ENCODE measurements at places on chromosomes 16 and 17.

DNA sequence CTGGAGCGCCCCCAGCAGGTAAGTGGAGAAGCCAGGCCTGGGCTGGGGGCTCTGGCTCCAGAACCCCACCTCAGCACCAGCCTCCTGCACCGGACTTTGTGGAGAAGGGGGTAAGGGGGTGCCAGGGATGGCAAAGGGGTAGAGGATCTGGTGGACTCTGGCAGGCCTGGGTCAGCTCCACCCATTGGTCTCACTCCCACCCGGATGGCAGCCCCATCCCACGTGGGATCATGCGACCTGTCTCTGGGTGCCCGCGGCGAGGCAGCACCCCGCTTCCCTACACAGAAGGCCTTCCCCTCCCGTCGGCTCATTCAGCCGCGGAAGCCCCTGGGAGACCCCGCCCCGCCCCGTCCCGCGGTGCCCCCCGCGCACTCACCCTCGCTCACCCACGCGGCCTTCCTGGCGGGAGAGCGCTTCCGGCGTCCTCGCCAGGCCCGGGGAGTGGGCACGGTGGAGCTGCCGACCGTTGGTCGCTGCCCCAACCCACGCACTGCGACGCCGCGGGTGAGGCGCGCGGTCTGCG, 498 bp upstream of the PLEKHG4 start:
- DNase-seq = no peak

DNA sequence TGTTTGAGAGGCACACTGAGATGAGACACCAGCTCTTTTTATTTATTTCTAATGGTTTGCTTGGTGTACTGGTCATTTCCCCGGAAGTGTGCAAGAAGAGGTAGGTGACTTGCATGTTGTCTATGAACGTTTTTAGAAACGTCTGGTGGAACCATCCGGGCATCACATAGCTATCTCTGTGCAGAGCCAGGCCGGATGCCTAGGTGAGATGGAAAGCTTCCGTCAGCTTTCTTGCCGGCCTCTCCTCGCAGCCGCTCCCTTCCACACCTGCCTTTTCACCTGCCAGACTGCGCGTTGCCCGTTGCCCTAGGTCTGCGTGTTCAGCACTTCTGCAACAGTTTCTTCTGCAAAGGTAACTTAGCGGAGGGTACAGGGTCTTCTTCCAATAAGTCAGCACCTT, 416.0 kb downstream of the WWOX start:
- DNase-seq = no peak

GRCh38 chr16:57283214-57283958, 1.1 kb downstream of the PLLP start:
- DNase-seq = no peak

- no peak for DNase-seq
Observed at GRCh38 chr16:80989801-80990200, 16.9 kb downstream of the CMC2 start.

DNA sequence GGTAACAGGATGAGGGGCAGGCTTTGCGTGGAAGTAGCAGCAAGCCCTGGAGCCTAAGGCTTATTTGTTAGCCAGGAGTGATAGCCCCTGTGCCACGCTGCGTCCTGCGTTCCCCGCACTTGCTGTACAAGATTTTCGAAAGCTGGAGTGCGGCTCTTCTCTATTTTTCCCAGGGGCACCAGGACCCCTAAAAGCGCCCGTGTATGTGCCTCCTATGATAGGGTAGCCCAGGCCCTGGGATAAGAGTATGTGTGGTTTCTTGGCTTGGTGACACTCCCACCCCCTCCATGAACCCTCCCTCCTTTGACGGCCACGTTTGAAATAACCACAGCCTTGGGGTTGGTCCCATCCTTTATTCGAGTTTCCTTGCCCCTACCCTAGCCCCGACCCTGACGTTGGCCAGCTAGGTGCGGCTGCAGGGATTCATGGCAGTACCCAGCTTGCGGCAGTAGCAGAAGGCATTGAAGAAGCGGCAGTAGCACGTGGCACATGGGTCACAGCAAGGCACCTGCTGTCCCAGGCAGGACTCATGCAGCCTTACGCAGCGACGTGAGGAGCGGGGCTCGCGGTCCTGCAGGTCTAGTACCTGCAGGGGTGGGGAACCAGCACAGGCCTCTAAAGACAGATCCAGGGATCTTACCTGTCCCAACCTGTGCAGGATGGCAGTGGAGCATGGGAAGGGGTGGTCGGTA, 968 bp downstream of the AGRP start:
- no peak for DNase-seq

GRCh38 chr17:66427134-66427533, 124.7 kb downstream of the PRKCA start:
- DNase-seq = no peak

- DNase-seq = no peak
Observed at GRCh38 chr16:5738586-5738985, 641.0 kb upstream of the EEF2KMT start.

GRCh38 chr17:60355663-60356594, 36.0 kb downstream of the USP32 start:
- no peak for DNase-seq

DNA sequence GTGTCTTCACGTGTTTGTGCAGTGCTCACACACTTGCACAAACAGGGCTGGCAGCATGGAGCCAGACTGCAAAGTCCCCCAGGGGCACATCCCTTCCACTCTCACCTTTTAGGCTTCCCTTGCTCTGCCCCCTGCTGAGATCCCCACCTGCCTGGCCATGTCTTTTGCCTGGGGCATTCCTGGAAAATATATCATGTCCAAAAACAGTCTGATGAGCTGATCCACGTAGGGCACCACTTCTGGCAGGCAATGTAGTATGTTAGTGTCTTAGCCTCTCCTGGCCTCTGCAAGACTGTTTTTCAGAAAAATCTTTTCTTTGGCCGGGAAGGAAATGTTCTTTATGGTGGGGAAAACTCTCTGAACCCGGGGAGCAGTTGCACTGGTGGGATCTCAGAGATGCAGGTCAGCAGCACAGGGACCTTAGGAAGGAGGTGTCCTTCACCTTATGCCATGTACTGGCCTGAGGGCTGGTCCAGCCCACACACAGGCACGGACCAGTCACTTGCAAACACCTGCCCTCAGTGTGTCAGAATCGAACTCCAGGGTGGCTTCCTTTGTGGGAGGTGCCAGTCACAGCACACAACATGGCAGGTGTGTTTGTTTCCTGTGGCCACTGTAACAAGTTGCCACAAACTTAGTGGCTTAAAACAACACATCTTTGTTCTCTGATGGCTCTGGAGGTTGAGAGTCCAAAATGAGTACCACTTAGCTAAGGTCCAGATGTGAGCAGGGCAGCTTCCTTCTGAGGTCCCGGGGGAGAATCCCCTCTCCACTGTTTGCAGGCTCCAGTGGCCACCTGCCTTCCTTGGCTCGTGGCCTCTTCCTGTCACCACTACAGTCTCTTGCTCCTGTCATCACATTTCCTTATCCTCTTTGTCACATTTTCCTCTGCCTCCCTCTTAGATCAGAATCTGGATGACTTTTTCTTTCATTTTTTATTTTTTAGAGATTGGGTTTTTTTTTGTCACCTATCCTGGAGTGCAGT, 46.6 kb downstream of the MPRIP start:
- DNase-seq = no peak
